Fibroblast of lung (primary cell): ENCODE measurements at places on chromosomes 12 and 14. TPM values are rescaled to one million over a fixed set of nuclear protein-coding genes. Genes with fewer than 3 reads are reported as not detected.

Gene CLEC1B
- total RNA-seq, result not detected in 2 replicates

Gene SOAT2
- total RNA-seq, result under 0.01 TPM in 1 of 2 replicates, not detected in the other

Gene SLC16A7
- total RNA-seq, result 44.2 and 110 TPM in 2 replicates

Gene KIAA0586
- 13.1 and 17.8 TPM in 2 replicates for total RNA-seq

Gene PDE3A
- 0.17 and 0.26 TPM in 2 replicates for total RNA-seq

Gene TAMALIN
- 11.3 and 12.1 TPM in 2 replicates for total RNA-seq

Gene OR6C6
- total RNA-seq, result not detected in 2 replicates

Gene EIF2S1
- total RNA-seq, result 152 and 180 TPM in 2 replicates

Gene MIPOL1
- total RNA-seq, result 8.6 and 9.0 TPM in 2 replicates

Gene RBP5
- total RNA-seq, result 0.26 TPM in 1 of 2 replicates, not detected in the other

Gene NTF3
- 1.5 and 5.9 TPM in 2 replicates for total RNA-seq
